ENCODE measurements at places on chromosomes 3 and 15.

GRCh38 chr3:195133462-195133861, 137.5 kb downstream of the XXYLT1 start:
- no peak for DNase-seq

- DNase-seq: no peak
These were observed 6.8 kb upstream of the CHST14 start for GRCh38 chr15:40463886-40464545.

DNA sequence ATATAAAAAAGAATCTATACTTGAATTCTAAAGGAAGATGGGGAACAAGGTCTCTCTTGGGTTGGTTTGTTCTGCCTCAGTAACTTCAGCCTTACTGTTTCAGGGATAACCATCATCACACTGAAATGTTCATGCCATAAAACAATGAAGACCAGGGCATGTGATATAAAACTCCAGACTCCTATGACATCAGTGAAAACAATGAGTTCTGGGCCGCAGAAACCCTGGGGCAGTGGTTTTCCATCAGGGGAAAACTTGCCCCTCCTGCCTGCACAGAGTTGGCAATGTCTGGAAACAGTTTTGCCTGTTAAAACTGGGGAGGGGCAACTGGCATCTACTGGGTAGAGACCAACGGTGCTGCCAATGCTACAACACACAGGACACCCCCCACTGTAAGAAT, 46.8 kb downstream of the CA12 start:
- DNase-seq: no peak

DNA sequence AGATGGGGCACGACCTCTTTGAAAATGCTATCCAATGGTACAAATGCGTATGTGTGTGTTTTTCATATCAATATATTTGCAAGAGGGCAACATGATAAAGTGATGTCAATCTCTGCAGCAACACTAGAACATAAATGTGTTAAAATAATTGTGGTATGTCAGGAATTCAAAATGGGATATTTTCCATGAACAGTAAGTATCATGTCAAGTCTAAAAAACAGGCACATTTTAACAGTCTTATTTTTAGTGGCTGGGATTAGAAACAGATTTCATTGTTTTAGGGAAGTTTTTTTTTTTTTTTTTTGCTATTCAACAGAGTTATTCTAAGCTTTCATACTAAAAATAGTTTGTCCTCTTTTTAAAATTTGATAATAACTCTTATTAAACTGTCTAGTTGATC, 209.8 kb downstream of the GAP43 start:
- DNase-seq: peak; percentile 74

- DNase-seq: no peak
These were observed 8.9 kb upstream of the TMEM45A start for GRCh38 chr3:100483529-100483928.

DNA sequence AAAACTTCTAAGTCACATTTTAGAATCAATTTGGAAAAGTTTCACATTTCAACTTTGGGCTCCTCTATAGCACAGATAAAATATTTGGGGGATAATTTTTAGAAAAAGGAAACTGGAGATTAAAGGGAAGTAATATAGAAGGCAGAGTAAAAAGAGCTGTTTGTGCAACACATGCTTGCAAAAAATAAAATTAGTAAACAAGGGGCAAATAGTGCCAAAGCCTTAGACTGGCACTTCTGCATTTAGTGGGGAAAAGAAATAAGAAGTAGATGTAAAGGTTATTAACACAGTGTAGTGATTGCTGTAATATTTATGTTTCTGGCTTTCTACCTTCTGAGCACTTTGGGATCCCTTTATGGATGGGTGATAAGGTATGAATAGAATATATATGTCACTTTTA, 246.6 kb downstream of the CBLB start:
- DNase-seq: no peak

- no peak for DNase-seq
These were observed 101.1 kb downstream of the RYR3 start for GRCh38 chr15:33411596-33412540.

DNA sequence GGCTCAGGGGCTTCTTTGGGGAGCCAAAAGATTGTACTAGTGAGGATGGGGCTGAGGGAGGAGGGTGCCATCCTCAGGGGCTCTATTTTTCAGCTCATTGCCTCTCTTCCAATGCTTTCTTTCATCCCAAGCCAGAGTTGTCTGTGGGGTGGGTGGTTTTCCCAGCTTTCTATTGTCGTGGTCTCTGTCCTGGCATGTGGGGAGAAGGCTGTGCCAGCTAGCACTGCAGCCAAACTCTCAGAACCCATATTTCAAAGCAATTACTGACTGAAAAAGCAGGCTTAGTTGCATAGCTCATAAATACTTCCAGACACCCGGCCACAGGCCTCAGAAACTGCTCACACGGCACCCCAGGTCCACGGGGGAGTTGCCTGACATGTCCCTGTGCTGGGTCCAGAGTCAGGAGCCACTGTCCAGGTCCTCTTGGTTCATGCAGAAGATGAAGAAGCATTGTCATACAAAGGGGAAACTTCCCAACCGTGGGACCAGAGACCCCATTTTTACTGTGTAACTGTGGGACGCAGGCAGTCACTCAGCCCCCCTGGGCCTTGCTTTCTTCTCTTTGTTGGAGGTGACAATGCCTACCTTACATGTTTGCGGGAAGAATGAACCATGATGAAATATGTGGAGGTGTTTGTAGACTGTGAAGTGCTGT, 27.6 kb downstream of the FGD5 start:
- no peak for DNase-seq

DNA sequence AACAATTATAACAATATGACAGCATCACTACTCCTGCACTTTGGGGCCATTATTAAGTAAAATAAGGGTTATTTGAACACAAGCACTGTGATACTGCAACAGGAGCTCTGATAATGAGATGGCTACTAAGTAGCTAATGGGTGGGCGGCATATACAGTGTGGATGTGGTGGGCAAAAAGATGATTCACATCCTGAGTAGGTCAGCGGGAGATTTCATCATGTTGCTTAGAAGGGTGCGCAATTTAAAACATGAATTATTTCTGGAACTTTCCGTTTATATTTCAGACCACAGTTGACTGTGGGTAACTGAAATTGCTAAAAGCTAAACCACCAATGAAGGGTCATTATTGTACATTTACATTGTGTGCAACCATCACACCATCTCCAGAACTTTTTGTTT, 42.3 kb downstream of the FBXO22 start:
- peak; percentile 56 for DNase-seq

DNA sequence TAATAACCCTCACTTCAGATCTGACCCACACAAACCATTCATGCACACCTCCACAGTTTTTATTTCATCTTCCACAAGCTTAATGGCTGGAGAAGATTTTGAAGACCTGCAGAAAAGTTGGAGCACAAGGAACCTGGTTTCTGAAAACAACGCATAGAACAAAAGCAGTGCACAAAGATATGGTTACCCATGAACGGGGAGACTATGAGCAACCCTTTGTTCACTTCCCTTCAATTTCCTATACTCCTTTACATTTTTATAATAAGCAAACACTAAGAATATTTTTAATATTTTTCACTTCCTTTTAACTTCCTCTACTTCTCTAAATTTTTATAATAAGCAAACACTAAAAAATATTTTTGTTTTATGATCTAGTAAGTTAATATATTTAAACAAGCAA, 103.5 kb upstream of the UBE2E2 start:
- no peak for DNase-seq

DNA sequence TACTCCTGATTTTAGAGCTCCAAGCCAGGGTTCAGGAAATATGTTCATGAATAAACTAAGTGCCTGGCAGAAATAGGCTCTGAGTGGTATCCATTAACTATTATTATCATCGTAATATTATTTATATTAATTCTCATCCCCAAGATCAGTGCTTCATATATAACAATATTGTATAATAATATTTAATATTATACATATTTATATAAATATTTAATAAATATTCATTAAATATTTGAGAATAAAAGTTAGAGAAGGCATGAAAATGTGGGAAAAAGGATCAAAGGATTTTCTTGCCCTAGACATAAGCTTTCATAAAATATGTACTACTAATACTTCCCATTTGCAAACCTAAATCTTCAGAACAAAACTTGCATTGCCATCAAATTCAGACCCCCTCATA, 196.5 kb downstream of the ZMAT3 start:
- DNase-seq: no peak

GRCh38 chr3:116135457-116136085, 309.7 kb downstream of the LSAMP start:
- peak; percentile 87 for DNase-seq

GRCh38 chr3:189148081-189148507, 23.7 kb upstream of the TPRG1 start:
- peak; percentile 59 for DNase-seq

DNA sequence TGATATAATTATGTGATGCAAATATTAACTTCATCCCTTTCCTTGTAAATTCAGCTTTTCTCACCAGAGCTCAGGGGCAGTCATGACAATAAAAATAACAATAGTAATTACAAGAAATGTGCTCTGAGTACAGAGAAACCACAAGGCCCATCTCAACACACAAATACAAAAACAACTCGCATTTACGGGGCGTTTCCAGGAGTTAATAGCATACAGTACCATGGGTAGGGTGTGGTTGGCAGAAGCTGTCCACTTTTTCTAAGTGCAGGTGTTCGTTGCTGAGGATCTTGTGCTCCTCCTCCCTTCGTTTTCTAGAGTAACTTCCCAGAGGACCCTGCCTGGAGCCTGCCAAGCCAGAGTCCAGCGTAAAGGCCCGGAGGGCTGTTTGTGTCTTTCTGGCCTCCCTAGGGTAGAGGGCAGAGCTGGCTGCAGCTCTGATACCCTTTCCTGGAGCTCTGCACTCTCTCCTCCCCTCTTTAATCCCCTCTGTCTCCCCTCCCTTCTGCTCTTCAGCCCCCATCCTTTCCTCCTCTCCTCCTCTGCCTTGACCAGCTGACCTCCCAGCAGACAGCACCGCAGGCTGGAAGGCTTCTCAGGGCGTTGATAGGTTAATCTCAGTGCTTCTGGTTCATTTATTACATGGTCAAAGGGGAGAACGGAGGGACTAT, 11.4 kb downstream of the SEMA3G start:
- DNase-seq: no peak

GRCh38 chr3:13796701-13797460, 83.0 kb downstream of the WNT7A start:
- no peak for DNase-seq

DNA sequence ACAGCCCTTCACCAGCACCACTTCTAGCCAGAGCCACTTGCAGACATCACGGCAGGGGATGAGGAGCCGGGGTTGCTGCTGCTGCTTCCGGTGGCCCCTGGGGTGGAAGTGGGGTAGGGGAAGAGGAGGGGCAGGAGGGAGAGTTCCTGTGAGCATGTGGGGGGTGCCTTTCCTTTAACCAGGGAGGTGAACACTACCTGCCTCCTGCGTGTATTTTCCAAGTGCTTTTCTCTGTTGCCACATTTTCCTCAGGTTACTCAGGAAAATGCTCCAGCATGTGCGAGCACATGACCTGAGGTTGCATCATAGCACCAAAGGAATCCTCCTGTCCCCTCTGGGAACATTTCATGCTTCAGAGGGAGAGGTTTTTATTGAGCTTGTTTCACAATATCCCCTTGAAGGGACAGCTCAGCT, 12.2 kb upstream of the SACM1L start:
- peak; percentile 67 for DNase-seq

GRCh38 chr3:25438791-25439555, 10.9 kb downstream of the RARB start:
- DNase-seq: no peak

DNA sequence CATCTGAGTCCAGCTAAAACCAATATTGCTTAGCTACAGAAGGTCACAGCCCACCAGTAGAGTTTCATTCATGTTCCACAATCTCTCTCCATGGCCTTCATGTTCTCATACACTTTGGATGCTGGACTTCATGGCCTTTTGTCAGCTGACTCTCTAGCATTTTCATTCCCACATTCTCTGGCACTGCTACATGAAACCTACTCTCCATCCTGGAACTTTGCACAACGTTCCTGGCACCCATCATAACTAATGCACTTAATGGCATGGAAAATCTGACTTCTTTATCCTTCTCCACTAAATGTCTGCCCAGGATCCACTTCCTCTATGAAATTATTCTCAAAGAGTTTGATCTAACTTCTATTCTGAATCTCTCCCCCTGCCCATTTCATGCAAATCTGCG, 56.9 kb downstream of the SLC9A9 start:
- DNase-seq: no peak

- no peak for DNase-seq
These were observed 25.0 kb downstream of the CHP1 start for GRCh38 chr15:41256103-41256502.

- DNase-seq: no peak
These were observed 115.7 kb downstream of the MBNL1 start for GRCh38 chr3:152384412-152384811.

- peak; percentile 66 for DNase-seq
These were observed 11.9 kb downstream of the GABRR3 start for GRCh38 chr3:98022978-98023820.

- DNase-seq: no peak
These were observed 15.7 kb downstream of the GOLIM4 start for GRCh38 chr3:168080022-168080421.

DNA sequence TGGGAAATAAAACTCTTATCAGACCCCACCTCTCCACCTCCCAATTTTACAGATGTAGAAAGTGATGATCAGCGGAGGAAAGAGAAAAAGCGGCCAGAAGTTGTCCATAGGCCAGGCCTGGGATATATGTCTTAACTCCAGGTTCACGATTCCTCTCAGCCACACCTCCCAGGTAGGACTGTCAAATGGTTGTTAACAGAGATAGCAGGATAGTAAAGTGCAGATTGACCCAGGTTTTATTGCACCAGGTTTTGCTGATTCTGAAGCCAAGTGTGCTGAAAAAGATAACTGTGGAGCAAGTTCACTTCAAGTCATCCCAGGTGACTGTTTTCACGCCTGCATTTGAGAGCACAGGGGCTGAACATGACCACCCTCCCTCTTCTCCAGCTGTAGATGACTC, 36.1 kb downstream of the LSM3 start:
- no peak for DNase-seq

DNA sequence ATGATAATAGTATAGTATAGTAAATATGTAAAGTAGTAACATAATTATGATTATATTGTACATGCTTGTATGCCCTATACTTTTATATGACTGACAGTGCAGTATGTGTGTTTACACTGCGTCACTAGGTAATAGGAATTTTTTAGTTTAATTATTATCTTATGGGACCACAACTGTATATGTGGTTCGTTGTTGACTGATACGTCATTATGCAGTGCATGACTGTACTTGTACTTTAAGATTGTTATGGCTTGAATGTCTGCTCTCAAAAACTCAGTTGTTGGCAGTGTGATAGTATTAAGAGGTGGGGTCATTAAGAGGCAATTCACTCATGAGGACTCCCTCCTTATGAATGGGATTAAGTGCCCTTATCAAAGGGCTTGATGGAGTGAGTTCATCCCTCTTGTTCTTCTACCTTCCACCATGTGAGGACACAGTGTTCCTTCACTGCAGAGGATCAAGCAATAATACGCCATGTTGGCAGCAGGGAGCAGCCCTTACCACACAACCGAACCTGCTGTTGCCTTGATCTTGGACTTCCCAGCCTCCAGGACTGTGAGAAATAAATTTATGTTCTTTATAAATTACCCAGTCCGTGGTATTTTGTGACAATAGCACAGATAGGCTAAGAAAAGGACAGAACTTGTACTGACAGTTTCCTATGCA, 152.2 kb downstream of the NEK11 start:
- DNase-seq: no peak
